Vagina (tissue), 2 donors: ENCODE measurements at places on chromosomes 12 and 14. TPM values are rescaled to one million over a fixed set of nuclear protein-coding genes. Genes with fewer than 3 reads are reported as not detected.

GRCh38 chr14:76848879-76849278 lies 22.7 kb downstream of the LRRC74A start:
- H3K36me3 ChIP-seq: no peaks in the 10 kb centered on the region
- no peaks in the 10 kb centered on the region for H3K27me3 ChIP-seq
- H3K4me1 ChIP-seq: no peaks in the 10 kb centered on the region
- DNase-seq: no peak

- H3K4me1 ChIP-seq: no peaks in the 10 kb centered on the region
- H3K36me3 ChIP-seq: no peaks in the 10 kb centered on the region
- no peak overlapping the region for H3K27ac ChIP-seq
- H3K4me3 ChIP-seq: no peak overlapping the region
- no peaks in the 10 kb centered on the region for H3K27me3 ChIP-seq
Observed at GRCh38 chr14:91817566-91818325, 49.6 kb downstream of the TC2N start.

The GALNT8 gene
- total RNA-seq: 2.0 TPM

DNA sequence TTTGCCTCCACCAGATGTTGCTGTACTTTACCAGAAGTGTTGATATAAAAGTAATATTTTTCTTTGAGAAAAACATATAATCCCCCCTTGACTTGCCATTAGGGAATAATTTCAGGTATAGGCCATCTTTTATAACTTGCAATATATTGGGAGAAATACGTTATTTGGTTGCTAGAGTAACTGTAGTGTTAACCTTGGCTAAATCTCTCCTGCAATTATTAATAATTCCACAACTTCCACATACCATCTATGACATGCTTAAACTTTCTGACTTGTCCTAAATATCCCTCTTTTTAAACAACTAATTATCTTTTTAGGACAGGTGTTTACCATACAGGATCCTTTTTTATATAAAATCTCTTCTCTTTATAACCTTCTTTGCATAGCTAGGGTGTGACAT lies 1048.2 kb downstream of the SLC16A7 start:
- H3K27me3 ChIP-seq: no peaks in the 10 kb centered on the region
- H3K4me1 ChIP-seq: no peaks in the 10 kb centered on the region
- no peak overlapping the region for H3K4me3 ChIP-seq
- DNase-seq: no peak
- no peaks in the 10 kb centered on the region for H3K36me3 ChIP-seq
- no peak overlapping the region for H3K27ac ChIP-seq

GRCh38 chr12:22856178-22856577 lies 231.2 kb downstream of the ETNK1 start:
- H3K27me3 ChIP-seq: no peaks in the 10 kb centered on the region
- H3K4me1 ChIP-seq: no peaks in the 10 kb centered on the region
- H3K36me3 ChIP-seq: no peaks in the 10 kb centered on the region
- no peak overlapping the region for H3K27ac ChIP-seq
- DNase-seq: no peak

DNA sequence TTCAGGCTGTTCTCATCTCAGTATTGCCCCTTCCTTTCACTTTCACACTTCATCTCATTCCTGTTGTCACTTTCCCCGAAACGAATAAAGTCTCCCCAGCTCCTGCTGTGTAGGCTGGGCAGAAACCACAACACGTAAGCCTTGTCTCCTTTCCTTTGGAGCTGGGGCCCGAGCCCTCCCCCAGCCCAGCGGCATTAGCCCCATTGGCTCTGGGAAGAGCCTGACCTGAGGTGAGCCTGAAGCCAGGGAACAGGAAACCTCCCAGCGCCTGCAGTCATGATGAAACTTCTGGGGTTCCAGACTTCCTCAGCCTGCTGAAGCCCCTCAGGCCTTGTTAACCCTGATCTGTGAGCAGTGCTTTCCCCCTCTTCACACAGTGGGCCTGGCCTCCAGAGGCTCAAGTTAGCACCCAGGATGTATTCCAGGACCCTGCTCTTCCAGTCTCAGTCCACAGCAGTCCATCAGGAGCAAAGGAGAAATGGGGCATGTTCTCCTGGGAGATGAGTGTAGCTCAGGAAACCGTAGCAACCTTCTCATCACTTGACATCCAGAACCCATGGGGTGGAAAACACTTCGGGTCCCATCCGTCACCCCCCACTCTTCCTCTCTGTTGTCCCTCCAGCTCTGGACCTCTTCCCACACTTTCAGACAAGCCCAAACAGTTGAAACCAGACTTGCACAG lies 21.8 kb downstream of the VASH1 start:
- DNase-seq: peak; percentile 25
- H3K27me3 ChIP-seq: no peaks in the 10 kb centered on the region
- H3K27ac ChIP-seq: no peak overlapping the region
- peaks cover 31% of the 10 kb centered on the region for H3K36me3 ChIP-seq

- no peak overlapping the region for H3K4me3 ChIP-seq
- H3K27ac ChIP-seq: no peak overlapping the region
- H3K36me3 ChIP-seq: no peaks in the 10 kb centered on the region
- no peak for DNase-seq
- H3K4me1 ChIP-seq: no peaks in the 10 kb centered on the region
Observed at GRCh38 chr14:36702474-36702873, 40.8 kb downstream of the PAX9 start.

DNA sequence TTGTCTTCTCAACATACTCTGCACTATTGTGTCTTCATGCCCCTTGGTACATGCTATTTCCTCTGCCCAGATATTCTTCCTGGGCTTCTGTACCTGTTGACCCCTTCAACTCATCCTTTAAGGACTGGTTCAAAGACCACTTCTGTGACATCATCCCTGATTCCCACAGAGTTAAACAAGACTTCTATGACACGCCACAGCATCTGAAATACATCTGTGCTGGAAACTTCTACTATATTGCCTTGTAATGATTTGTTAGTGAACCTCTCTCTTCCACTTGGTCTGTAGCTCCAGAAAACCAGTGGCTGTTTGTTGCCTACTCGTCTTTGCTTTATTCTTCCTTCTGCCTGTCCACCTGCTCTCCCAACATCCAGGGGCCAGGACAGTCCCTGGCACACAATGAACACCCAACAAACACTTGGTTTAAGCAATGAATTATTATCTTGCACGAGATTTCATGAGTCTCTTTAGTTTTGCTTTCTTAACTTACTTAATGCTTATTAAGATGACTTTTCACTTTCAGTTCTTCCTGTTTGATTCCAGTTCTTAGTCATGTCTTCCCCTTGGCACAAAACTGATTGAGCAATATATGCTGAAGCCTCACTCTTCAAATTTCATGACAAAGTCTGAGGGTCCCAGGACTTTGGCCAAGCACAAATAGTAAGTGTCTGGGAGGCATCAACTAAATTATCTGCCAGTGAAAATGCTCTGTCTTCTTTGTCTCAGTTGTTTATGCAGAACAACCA lies 485.9 kb downstream of the APAF1 start:
- DNase-seq: no peak
- H3K36me3 ChIP-seq: no peaks in the 10 kb centered on the region
- H3K27ac ChIP-seq: no peak overlapping the region
- H3K27me3 ChIP-seq: no peaks in the 10 kb centered on the region

DNA sequence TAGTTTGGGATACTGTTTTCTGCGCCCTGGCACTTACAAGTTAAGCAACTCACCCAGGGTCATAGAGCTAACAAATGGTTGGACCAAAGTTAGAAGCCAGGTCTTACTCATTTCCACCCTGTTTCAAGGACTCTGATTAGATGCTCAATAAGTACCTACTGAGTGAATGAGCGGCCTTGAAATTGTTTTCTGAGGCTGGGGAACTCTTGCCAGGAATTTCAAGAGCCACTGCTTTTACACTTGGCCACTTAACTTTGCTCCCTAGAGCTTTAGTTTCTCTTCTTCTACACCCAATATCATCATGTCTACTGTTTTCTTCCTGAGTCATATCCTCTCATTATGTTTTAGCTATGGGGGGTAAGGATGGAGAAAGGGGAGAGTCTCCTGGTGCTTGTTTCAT lies 431.6 kb downstream of the ZFP36L1 start:
- no peak overlapping the region for H3K27ac ChIP-seq
- DNase-seq: no peak
- no peak overlapping the region for H3K4me3 ChIP-seq
- H3K27me3 ChIP-seq: no peaks in the 10 kb centered on the region
- no peaks in the 10 kb centered on the region for H3K36me3 ChIP-seq

The NANOG gene
- 13.3 TPM for total RNA-seq

The LTB4R gene
- 35.1 TPM for total RNA-seq

DNA sequence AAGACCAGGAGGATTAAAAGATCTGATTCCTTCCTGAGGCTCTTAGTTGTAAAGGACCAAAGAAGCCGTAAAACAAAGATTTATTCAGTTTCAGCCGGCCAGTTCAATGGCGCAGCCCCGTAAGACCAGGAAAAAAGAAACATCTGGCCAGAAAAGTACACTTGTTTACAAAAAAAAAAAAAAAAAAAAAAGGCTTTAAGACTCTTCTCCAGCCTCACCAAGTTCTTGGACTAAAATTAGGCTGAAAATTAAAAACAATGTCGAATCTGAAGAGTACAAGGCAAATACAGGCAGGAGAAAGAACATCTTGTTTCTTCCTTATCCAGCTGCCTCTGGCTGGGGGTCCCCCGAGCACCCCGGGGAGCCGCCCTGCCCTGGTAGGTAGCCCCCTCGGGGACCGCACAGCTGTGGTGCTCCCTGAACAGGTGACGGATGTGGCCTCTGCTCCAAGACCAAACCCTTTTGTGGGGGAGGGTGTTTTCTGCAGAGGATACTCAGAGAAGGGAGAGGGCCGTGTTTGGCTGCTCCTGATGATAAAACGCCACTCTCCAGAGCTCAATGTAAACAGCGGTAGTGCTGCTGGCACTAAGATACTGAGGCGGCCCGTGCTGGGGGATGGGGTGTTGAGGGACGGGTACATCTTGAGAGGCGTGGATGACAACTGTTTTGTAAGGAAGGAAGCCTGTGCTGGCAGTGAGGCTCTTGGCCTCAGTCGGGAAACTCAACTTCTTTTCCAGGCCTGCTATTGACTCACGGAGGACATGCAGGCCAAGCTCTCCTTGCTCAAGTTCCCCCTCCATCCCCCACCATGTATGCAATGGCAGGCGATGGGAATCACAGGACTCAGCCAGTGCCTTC lies 201.0 kb upstream of the DIO3 start:
- H3K27ac ChIP-seq: peak overlapping the region; percentile 83
- peak; percentile 82 for DNase-seq
- no peaks in the 10 kb centered on the region for H3K27me3 ChIP-seq
- H3K4me3 ChIP-seq: no peak overlapping the region
- peaks cover 62% of the 10 kb centered on the region for H3K4me1 ChIP-seq

The TPCN1 gene
- 39.5 TPM for total RNA-seq

DNA sequence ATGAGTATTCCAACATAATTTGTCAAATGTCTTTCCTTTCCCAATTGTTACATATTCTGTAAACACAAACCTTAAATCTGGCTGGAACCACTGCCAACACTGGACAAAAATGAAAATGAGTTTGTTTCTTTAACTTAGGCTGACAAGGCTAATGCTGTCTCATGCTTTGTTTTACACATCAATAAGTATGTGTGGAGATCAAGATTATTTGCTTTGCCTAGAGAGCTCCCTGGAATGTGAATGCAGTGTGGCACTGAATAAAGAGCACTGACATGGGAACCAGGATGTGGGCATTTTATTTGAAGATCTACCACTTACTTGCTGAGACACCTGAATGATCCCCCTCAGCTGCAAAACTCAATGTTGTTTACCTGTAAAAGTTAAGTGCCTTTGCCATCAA lies 61.7 kb downstream of the RALGAPA1 start:
- no peaks in the 10 kb centered on the region for H3K4me1 ChIP-seq
- no peak overlapping the region for H3K4me3 ChIP-seq
- DNase-seq: no peak
- no peaks in the 10 kb centered on the region for H3K36me3 ChIP-seq
- no peaks in the 10 kb centered on the region for H3K27me3 ChIP-seq

The NINJ2 gene
- total RNA-seq: 23.8 TPM

DNA sequence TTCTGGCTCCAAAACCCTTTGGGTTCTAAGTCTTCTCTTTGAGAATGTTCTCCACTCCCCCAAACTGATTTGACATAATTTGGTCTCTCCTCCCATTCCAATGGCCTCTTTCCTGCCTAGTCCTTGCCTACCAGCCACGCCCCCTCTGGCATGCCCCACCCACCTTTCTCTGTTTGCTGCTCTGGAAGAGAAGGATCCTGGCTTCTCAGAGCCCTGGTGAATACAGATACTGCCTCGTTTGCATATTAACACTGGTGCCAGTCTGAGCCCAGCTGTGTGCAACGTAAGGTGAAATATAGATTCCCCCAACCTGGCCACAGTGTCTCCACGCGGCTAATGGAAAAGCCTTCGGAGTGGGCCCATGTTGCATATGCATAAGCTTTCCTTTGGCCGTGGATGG lies 79.7 kb downstream of the PAPOLA start:
- H3K4me3 ChIP-seq: no peak overlapping the region
- no peak overlapping the region for H3K27ac ChIP-seq
- peaks cover 6% of the 10 kb centered on the region for H3K4me1 ChIP-seq
- no peaks in the 10 kb centered on the region for H3K36me3 ChIP-seq
- H3K27me3 ChIP-seq: no peaks in the 10 kb centered on the region

- H3K4me3 ChIP-seq: no peak overlapping the region
- no peaks in the 10 kb centered on the region for H3K36me3 ChIP-seq
- no peaks in the 10 kb centered on the region for H3K27me3 ChIP-seq
- no peak for DNase-seq
- peaks cover 14% of the 10 kb centered on the region for H3K4me1 ChIP-seq
Observed at GRCh38 chr12:65958456-65958855, 134.2 kb downstream of the HMGA2 start.

The C12orf50 gene
- not detected for total RNA-seq

- no peaks in the 10 kb centered on the region for H3K27me3 ChIP-seq
- H3K4me1 ChIP-seq: peaks cover 7% of the 10 kb centered on the region
- no peak for DNase-seq
- no peak overlapping the region for H3K4me3 ChIP-seq
Observed at GRCh38 chr12:116813271-116814041, 67.8 kb downstream of the HRK start.
